ENCODE measurements at places on chromosomes 1 and 21. TPM values are rescaled to one million over a fixed set of nuclear protein-coding genes. Genes with fewer than 3 reads are reported as not detected.
A peak's percentile ranks its signal among the peaks of the same experiment; 100 is the strongest.

DNA sequence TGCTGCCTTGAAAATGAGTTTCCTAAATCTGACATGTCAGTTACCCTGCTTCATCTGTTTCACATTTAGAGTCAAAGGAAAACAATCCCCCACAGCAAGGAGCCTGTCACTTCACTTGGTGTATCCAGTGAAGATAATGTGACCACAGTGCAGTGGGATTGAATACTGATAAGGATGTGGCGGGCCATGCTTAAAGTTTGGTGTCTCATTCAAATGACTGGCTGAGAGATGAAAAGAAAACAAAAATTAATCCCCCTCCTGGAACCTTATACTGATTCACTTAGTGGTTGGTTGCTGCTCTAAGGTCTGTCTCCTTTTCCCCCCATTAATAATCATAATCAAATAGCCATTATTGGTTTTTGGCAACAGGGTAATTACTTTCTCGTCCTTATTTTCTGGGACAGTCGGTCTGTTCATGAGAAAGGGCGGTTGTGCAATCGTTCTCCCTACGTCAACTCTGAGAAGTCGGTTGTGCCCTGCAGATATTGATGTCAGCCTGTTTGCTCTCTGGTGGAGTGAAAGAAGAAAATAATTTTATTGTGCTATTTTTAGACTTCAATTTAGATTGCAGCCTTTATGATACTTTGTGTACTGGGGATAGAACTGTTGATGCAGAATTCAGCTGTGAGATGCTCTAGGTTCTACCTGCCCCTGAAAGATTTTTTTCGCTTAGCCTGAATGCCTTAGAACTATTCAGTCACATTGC is 360.2 kb downstream of the DISC1 start:
- H3K27me3 ChIP-seq: no peaks in the 10 kb centered on the region
- no peaks in the 10 kb centered on the region for H3K4me1 ChIP-seq
- no peaks in the 10 kb centered on the region for H3K36me3 ChIP-seq
- H3K27ac ChIP-seq: no peak overlapping the region

- H3K27me3 ChIP-seq: no peaks in the 10 kb centered on the region
- H3K4me1 ChIP-seq: no peaks in the 10 kb centered on the region
- no peak within 1 kb of the TSS for H3K4me3 ChIP-seq
- H3K36me3 ChIP-seq: no peaks in the 10 kb centered on the region
- no peak for DNase-seq
Measured at GRCh38 chr1:196977278-196977677, at the start of gene CFHR5. TSS of gene CFHR5 (plus strand) at chr1:196977556. CDS start at chr1:196977665, 109 bp downstream.

DNA sequence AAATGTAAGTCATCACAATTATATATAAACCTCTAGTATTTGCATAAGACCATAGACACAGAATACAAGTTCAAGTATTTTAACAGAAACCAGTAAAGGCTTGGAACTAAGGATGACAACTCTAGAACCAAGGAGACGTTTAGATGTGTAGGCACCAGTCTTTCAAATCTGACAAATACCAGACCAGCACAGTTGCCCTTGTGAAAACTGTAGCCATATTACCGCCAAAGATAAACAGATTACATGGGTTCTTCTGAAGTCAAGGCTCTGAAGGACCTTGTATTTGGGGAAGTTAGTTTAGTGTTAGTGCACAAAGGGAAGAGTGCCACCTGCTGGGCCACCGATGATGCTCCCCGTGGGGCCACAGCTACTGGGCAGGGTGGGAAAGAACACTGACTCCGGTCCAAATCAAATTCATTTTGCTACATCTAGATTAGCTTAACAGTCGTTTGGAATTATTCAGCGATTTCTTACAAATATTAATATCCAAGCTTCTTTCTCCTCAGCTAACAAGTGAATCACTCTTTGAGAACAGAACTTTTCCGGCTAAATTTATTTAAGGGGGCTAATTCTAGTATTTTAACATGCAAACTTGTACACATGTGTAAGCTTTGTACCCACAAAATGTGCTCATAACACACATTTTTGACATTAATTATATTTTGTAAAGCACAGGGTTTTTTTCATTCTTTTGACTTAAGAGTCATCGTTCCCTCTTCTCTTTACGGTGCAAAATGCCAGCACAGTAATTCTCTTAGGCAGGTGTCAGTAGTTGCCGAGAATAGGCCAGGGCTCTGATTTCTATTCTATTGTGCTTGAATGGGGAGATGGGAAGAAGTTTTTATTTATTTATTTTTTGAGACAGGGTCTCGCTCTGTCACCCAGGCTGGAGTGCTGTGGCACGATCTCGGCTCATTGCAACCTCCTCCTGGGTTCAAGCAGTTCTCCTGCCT is 8.0 kb upstream of the NIBAN1 start:
- no peak overlapping the region for H3K4me3 ChIP-seq
- H3K27ac ChIP-seq: no peak overlapping the region
- no peaks in the 10 kb centered on the region for H3K36me3 ChIP-seq

DNA sequence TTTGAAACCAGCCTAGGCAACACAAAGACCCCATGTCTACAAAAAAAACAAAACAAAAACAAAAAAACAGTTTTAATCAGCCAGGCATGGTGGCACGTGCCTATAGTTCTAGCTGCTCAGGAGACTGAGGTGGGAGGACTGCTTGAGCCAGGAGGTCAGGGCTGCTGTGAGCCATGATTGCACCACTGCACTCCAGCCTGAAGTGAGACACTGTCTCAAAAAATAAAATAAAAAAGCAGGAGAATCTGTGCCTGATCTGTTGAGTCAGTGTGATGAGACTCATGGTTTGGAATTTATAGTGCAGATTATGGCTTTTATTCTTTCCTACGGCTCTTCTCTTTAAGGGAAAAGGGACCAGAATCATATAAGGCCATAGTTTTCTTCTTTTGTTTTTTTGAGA is 16.5 kb downstream of the TRIT1 start:
- peak; percentile 16 for DNase-seq
- H3K27ac ChIP-seq: no peak overlapping the region
- no peaks in the 10 kb centered on the region for H3K36me3 ChIP-seq
- no peak overlapping the region for H3K4me3 ChIP-seq
- H3K4me1 ChIP-seq: no peaks in the 10 kb centered on the region

DNA sequence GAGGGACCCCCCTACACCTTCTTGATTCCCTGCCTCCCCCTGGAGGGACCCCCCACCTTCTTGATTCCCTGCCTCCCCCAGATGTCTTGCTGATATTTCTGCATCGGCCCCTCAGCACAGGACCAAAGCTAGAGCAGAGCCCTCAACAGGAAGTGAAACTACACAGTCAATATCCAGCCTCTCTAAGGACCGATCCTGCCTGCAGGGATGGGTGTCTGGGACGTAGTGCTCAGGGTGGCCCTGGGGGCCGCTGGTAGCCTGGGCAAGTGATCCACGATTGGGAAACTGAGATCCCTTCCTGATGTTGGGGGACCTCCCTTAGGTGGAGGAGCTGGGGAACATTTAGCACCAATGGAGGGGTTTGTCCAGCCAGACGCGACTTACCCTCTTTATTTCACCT is 3.9 kb upstream of the LEFTY2 start:
- H3K4me3 ChIP-seq: no peak overlapping the region
- peaks cover 9% of the 10 kb centered on the region for H3K4me1 ChIP-seq
- DNase-seq: no peak
- no peaks in the 10 kb centered on the region for H3K27me3 ChIP-seq
- no peaks in the 10 kb centered on the region for H3K36me3 ChIP-seq

DNA sequence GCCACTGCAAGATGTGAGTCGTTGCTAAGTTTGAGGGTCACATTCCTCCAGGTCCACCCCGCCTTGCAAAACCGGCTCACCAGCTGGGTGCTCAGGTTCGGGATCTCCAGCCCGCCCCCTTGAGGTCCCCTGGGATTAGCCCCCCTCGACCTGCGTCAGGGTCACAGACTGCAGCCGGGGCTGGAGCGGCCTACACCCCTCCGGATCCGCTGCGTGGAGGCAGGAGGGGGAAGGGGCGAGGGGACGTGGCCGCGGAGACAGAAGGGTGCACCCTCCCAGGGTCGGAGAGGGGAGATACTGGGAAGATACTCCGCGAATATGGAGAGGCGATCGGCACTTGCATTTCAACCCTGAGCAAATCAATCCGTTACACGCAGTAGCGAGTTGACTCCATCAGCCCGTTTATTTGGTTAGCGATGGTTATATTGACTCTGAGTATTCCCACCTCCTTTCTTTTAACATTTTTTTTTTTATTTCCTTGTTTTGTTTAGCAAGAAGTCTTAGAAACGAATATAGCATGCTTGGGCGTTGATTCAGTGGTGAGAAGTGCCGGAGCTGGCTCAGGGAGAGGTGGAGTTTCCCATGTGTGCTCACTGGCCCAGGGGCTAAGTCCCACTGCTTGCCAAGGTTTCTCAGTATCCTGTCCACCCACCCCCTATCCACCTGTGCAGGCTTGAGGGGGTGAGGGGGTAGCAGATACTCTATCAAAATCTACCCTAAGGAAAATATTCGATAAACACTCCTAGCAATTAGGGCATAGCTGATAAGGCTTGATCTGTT is 997 bp downstream of the IFNAR2 start:
- DNase-seq: peak; percentile 28
- H3K27me3 ChIP-seq: no peaks in the 10 kb centered on the region
- H3K4me3 ChIP-seq: peak overlapping the region; percentile 88
- H3K27ac ChIP-seq: peak overlapping the region; percentile 90
- H3K4me1 ChIP-seq: no peaks in the 10 kb centered on the region

- no peak overlapping the region for H3K4me3 ChIP-seq
- no peaks in the 10 kb centered on the region for H3K27me3 ChIP-seq
- H3K36me3 ChIP-seq: no peaks in the 10 kb centered on the region
- no peak overlapping the region for H3K27ac ChIP-seq
- no peak for DNase-seq
Measured at GRCh38 chr1:228222548-228222947, 14.7 kb downstream of the OBSCN start.

GRCh38 chr1:187696073-187696472 is 867.3 kb downstream of the PLA2G4A start:
- no peaks in the 10 kb centered on the region for H3K4me1 ChIP-seq
- no peak overlapping the region for H3K4me3 ChIP-seq
- no peak for DNase-seq

GRCh38 chr1:16396591-16396990 is 29.5 kb downstream of the SZRD1 start:
- H3K27me3 ChIP-seq: no peaks in the 10 kb centered on the region
- no peak overlapping the region for H3K27ac ChIP-seq
- H3K36me3 ChIP-seq: peaks cover 31% of the 10 kb centered on the region
- H3K4me1 ChIP-seq: peaks cover 37% of the 10 kb centered on the region

DNA sequence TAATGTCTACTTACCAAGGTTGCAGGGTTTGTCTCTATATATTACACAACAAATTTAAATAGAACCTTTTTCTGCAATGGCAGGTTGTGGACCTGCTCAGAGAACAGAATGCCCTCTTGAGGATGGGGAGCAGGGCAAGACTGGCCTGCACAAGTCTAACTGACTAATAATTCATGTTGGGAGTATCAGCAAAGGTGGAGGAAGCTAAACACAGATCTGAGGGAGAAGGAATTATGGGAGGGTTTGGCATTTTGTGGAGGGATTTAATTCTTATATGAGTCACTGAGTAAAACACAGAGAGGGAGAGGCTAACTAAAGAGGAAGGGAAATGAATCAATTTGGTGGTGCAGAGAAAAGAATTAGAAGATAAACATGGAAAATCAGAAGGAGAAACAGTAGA is 40.0 kb downstream of the CLDN17 start:
- no peak for DNase-seq
- H3K4me1 ChIP-seq: no peaks in the 10 kb centered on the region
- no peak overlapping the region for H3K27ac ChIP-seq
- no peaks in the 10 kb centered on the region for H3K27me3 ChIP-seq
- H3K36me3 ChIP-seq: no peaks in the 10 kb centered on the region

- H3K27me3 ChIP-seq: no peaks in the 10 kb centered on the region
- DNase-seq: no peak
- no peak overlapping the region for H3K27ac ChIP-seq
- no peaks in the 10 kb centered on the region for H3K4me1 ChIP-seq
- H3K4me3 ChIP-seq: no peak overlapping the region
Measured at GRCh38 chr1:60527567-60527966, 454.0 kb upstream of the C1orf87 start.

GRCh38 chr1:198549866-198550265 is 9.4 kb upstream of the ATP6V1G3 start:
- H3K36me3 ChIP-seq: no peaks in the 10 kb centered on the region
- no peak overlapping the region for H3K4me3 ChIP-seq
- DNase-seq: no peak
- no peaks in the 10 kb centered on the region for H3K27me3 ChIP-seq
- no peak overlapping the region for H3K27ac ChIP-seq
- no peaks in the 10 kb centered on the region for H3K4me1 ChIP-seq

GRCh38 chr1:59900640-59901039 is 25.9 kb downstream of the CYP2J2 start:
- no peak for DNase-seq
- no peak overlapping the region for H3K27ac ChIP-seq
- H3K4me1 ChIP-seq: no peaks in the 10 kb centered on the region
- no peaks in the 10 kb centered on the region for H3K36me3 ChIP-seq
- H3K4me3 ChIP-seq: no peak overlapping the region

GRCh38 chr21:28336314-28336713 is 656.4 kb downstream of the LTN1 start:
- H3K27me3 ChIP-seq: no peaks in the 10 kb centered on the region
- DNase-seq: peak; percentile 22
- H3K27ac ChIP-seq: no peak overlapping the region
- H3K36me3 ChIP-seq: no peaks in the 10 kb centered on the region
- no peaks in the 10 kb centered on the region for H3K4me1 ChIP-seq

- no peaks in the 10 kb centered on the region for H3K27me3 ChIP-seq
- no peak overlapping the region for H3K4me3 ChIP-seq
- H3K27ac ChIP-seq: no peak overlapping the region
- H3K36me3 ChIP-seq: no peaks in the 10 kb centered on the region
- no peaks in the 10 kb centered on the region for H3K4me1 ChIP-seq
Measured at GRCh38 chr1:42736152-42736551, 3.9 kb downstream of the CLDN19 start.

GRCh38 chr21:46149205-46149901 is 6.0 kb downstream of the FTCD start:
- DNase-seq: no peak
- H3K27me3 ChIP-seq: no peaks in the 10 kb centered on the region
- H3K36me3 ChIP-seq: no peaks in the 10 kb centered on the region
- H3K4me1 ChIP-seq: peaks cover 11% of the 10 kb centered on the region

- H3K4me1 ChIP-seq: no peaks in the 10 kb centered on the region
- no peak overlapping the region for H3K27ac ChIP-seq
- no peaks in the 10 kb centered on the region for H3K27me3 ChIP-seq
- DNase-seq: peak; percentile 9
- no peak overlapping the region for H3K4me3 ChIP-seq
- H3K36me3 ChIP-seq: no peaks in the 10 kb centered on the region
Measured at GRCh38 chr21:32203877-32204480, 74.9 kb downstream of the MIS18A start.

Gene GPR3
- 2.0 TPM for total RNA-seq

Gene CR1
- 35.5 TPM for total RNA-seq

Gene RGSL1
- total RNA-seq: not detected

Gene LRRC8C
- 26.7 TPM for total RNA-seq

Gene GGPS1
- total RNA-seq: 23.2 TPM

Gene PPIH
- total RNA-seq: 36.1 TPM
